ENCODE measurements at places on chromosomes 16 and 17.

- peak; percentile 15 for DNase-seq
Measured at GRCh38 chr16:11611871-11612664, 25.3 kb upstream of the LITAF start.

GRCh38 chr16:59039066-59039720, 305.1 kb upstream of the GOT2 start:
- DNase-seq = no peak

- no peak for DNase-seq
Measured at GRCh38 chr17:49987681-49988441, 7.2 kb downstream of the DLX3 start.

DNA sequence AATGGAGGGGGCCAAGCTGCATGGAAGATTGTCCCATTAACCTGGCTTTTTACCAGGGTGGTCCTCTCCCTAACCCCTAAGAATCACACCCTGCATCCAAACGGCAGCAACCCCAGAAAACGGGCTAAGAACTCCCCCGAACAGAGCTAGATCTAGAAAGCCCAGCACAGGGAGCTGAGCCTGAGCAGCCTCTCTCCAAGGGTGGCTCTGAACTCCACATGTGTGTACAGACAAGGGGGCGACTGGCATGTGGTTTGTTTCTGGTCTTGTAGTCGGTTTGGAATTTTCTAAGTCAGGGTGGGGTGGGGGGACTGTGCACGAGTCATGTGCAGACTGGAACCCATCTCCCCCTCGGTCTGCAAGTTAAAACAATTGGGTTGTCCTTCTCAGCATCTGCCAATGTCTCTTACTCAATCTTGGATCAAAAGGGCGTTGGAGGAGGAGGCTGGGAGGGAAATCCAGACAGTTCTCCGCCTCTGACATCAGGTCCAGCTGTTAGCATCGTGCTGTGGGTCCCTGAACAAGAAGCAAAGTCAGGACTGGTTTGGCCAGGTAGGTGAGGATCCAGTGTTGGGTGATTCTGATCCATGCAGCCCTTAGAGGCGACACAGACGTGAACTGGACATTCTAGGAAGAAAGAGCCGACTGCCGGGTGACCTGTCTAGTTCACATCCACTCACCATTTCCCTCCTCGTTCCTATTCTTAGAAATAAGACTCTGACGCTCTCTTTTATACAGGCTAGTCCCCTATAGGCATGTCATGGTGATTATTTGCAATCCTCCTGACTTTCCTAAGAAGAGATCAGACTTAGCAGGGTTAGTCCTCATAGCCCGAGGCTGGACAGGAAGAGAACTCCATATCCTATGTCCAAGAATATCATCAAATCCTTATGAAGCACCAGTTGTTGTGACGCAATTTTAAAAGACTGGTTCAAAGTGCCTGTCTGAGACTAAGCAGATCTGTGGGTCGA, 381.8 kb downstream of the SOX9 start:
- DNase-seq = no peak

- no peak for DNase-seq
Measured at GRCh38 chr16:12195296-12195695, 218.8 kb downstream of the SNX29 start.

GRCh38 chr16:56048425-56049105, 142.7 kb upstream of the GNAO1 start:
- no peak for DNase-seq

- no peak for DNase-seq
Measured at GRCh38 chr16:86424398-86424797, 85.9 kb upstream of the FOXF1 start.

- no peak for DNase-seq
Measured at GRCh38 chr16:57634171-57634570, 5.7 kb downstream of the ADGRG1 start.

DNA sequence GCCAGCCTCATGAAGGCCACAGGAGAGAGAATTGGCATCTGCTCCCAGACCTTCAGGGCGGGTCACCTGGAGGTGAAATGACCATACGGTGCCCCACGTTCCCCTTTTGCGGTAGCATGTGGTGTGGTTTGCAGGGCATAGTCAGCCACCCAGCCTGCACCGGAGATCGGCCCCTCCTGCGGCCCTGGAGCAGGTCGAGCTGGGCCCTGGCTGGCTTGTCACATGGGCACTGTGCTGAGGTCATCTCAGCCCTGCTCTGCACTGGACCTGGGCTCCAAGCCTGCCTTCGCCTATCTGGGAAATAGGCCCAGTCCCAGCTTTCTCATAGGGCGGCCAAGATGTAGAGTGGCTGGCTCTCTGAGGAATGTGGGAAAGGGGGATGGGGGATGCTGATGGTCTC, 16.2 kb downstream of the GSE1 start:
- no peak for DNase-seq

GRCh38 chr17:38674749-38675615, at the start of gene EPOP:
TSS of gene EPOP (minus strand) at chr17:38674957. CDS start at chr17:38674495, 462 bp downstream.
- peak; percentile 20 for DNase-seq

DNA sequence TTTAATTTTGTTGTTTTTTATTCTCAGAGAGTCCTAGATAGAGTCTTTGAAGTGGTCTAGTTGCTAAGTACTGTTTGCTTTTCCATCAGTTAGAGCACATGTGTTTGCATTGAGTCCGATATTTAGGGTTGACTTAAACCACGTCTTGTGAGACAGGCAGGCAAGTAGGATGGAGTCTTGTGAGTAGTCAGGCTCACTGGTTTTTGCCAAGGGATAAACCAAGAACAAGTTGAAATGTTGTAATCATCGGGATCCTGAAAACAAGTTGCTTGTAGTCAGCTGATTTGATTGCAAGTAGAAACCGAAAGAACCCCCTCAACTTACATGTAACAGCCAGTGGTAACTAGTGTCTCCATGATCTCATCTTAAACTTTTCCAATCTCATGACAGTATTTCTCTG, 17.2 kb downstream of the ATP6V0A1 start:
- no peak for DNase-seq

GRCh38 chr16:84948851-84949610, 62.3 kb downstream of the ZDHHC7 start:
- no peak for DNase-seq

GRCh38 chr17:18031955-18032354, 7.0 kb downstream of the ATPAF2 start:
- peak; percentile 28 for DNase-seq

GRCh38 chr17:76848670-76849069, 19.5 kb upstream of the MGAT5B start:
- DNase-seq = no peak

DNA sequence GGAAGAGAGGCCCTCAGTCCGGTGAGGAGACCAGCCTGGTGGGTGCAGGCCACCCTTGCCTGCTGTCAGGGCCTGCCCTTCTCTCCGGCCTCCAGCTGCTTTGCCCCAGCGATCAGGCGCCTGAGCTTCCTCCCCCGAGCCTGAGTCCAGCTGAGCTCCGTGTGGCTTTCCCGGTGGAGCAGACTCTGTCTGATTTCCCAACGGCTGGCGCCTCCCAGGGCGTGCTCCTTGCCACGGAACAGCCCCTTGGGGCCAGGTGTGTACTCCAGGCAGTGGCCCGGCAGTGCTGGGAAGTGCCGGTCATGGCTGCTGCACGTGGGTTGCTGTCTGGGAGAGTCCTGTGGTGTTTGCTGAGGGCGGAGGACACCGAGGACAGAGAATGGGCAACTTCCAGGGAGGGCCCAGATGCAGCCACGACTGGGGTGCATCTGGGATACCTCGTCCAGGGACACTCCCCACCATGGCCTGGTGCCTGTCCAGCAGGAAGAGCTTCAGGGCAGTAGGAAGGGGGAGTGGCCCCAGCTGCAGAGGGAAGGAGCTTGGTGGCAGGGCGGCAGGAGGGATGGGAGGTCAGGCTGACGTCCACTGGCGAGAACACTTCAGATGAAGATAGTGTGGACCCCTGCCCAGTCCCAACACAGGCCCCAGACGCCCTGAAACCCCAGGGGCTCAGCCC, 22.5 kb downstream of the METRNL start:
- no peak for DNase-seq

GRCh38 chr17:80055597-80055996, 19.2 kb downstream of the CCDC40 start:
- DNase-seq = no peak

GRCh38 chr16:87086156-87086555, 231.0 kb downstream of the C16orf95 start:
- DNase-seq = peak; percentile 75

DNA sequence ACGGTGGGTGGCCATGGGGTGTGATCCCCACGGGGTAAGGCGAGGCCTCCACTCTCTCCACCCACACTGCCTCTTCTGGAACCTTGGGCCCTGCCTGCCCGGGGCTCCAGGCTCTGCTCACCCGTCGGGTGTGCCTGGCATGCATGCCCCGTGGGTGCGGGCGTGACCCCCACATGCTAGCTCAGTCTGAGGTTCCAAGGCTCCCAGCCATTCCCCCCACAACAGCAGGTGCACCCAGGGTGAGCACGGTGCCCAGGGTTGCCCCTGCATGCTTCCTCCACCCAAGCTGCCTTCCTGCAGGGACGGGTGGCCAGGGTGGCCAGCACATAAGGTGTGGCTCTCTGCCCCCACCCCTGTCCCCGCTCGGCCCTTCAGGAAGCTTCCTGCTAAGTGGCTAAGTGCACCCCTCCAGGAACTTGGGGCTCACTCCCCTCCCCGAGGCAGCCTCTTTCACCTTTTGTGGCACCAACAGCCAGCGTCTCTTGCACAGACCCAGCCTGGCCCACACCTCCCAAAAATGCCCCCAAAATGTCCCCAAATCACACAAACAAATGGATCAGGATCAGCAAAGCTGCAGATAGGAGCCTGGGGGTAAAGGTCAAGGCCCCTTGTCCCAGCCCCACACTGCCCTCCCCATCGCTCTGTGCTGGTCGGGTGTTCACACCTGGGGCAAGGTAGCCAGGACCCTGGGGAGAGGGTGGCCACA, 21.4 kb upstream of the PVALEF start:
- DNase-seq = no peak

DNA sequence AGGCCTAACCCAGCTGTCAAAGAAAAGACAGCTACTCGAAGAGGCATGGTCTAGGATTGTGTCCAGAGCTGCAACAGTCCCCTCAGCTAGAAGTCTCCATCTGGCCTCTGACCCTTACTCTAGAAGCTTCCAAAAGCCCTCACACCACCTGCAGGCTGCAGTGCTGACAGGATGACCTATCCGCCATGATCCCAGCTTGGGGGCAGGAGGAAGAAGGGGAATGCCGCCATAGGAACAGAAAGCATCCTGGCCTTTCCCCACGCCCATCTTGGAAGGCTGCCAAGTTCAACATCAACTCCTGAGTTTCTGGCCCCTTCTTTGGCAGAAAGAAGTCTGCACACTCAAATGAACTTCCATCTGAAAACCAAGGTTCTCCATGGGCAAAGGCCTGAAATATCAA, 3.1 kb upstream of the KRT36 start:
- DNase-seq = peak; percentile 19

- no peak for DNase-seq
Measured at GRCh38 chr17:51746421-51746820, 412.1 kb downstream of the CA10 start.

- DNase-seq = no peak
Measured at GRCh38 chr17:61399131-61400065, at the start of gene TBX2. TSS of gene TBX2 (plus strand) at chr17:61399843. CDS start at chr17:61400177, 334 bp downstream.

- peak; percentile 28 for DNase-seq
Measured at GRCh38 chr17:27345141-27345904, 51.4 kb downstream of the WSB1 start.

DNA sequence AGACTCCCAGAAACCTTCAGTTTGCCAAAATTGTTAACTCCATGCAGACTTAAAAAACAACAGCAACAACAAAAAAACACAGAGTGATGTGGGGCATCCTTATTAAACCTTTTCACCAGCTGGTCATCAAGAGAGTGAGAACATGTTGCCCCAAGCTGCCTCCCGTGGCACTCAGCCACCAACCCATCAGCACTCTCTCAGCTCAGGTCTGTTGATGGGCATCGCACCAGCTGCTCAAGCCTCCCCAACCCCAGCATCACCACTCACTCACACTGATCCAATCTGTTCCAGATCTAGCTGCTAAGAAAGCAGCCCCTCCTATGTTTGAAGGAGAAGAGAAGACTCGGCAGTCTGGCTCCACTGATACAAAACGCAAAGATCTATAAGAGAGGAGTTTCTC, 46.8 kb downstream of the SLC39A11 start:
- DNase-seq = no peak

DNA sequence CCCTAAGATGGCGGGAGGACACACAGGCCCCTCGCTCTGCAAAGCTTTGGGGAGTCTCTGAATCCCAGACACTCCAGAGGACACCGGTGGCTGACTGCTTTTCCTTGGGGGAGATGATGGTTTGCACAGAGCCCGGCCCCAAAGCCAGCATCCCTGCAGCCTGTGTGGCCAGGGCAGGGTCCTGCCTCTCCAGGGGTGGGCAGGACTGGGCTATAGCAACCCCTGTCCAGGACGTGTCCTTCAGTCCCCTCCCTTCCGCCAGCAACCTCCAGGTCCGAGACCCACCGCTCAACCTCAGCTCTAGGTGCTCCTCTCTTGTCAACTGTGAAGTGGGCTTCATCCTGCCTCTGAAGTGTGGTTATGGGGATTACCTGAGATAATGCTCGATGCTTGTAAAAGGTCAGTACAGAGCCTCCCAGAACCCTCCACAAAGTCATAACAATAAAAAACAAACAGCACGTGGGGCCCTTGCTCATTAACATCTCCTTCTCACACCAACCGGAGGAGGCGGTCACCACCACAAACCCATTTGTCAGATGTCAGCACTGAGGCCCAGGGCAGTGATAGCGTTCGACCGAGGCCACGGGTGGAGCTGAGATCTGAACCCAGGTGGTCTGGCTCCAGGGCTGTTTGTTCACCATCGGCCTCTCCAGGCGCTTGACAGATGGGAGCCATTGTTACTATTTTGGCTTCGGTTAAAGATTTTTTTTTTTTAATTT, 304.8 kb downstream of the IRF8 start:
- no peak for DNase-seq

GRCh38 chr17:55441544-55441943, 19.9 kb upstream of the MMD start:
- DNase-seq = no peak

- peak; percentile 8 for DNase-seq
Measured at GRCh38 chr17:30956764-30957374, 14.0 kb upstream of the RNF135 start.

DNA sequence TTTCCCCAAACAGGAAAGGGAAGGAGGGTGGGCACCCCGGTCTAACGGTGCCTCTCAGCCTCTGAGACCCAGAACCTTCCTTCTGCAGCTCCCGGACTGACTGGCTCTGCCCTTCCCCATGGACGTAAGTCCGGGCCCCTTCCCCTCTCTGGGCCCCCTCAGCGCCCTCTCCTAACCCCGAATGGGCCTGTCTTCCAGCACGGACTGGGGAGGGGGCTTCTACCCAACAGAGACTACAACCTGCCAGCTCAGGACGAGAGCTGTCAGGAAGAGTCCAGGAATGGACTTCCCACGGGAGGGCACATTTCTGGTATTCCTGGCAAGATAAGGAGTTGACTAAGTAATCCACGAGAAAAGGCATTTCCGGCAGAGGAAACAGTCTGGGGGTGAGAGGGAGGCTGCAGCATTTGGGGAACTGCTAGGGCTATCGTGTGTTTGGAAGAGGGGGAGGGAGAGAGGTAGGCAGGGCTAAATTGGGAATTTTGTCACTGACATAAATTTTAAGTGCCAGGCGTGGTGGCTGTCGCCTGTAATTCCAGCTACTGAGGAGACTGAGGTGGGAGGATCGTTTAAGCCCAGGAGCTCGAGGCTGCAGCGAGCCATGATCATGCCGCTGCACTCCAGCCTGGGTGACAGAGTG, 12.1 kb upstream of the ALDOA start:
- DNase-seq = no peak

GRCh38 chr17:78585006-78585630, 7.9 kb upstream of the DNAH17 start:
- no peak for DNase-seq

GRCh38 chr17:30326809-30327208, 7.0 kb downstream of the TMIGD1 start:
- no peak for DNase-seq

Measured in astrocyte of the cerebellum (primary cell).